Activated naive CD4-positive, alpha-beta T cell (primary cell): ENCODE measurements at places on chromosomes 16 and 17.

DNA sequence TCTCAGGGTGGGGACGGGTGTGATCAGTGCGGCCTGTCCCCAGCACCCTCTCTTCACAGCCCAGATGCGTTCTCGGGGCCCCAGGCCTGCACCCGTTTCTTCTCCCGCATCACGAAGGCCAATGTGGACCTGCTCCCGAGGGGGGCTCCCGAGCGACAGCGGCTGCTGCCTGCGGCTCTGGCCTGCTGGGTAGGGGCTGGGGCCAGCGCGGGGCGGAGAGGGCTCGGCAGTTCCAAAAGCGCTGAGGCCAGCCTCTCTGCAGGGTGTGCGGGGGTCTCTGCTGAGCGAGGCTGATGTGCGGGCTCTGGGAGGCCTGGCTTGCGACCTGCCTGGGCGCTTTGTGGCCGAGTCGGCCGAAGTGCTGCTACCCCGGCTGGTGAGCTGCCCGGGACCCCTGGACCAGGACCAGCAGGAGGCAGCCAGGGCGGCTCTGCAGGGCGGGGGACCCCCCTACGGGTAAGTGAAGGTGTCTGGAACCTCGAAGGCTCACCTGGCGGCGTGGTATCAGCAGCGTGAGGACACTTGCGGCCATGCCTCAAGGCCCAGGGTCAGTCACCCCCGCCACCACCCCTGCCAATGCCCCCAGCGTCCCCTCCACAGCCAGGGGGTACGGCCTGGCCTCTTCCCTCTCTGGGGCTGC, 4.4 kb downstream of the MSLN start:
- no peak for DNase-seq

DNA sequence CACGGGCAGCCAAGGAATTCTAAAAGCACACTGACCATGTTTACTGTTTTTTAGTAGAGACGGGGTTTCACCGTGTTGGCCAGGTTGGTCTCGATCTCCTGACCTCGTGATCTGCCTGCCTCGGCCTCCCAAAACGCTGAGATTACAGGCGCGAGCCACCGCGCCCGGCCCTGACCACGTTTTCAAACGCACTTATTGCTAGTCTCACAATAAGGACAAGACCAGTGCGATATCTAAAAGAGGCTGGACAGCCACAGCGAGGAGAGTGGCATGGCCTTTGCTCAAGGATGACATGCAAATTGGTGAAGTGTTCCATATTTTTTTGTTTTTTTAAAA, 35.0 kb upstream of the CLEC18B start:
- DNase-seq = no peak

GRCh38 chr17:76644995-76645394, 1.4 kb upstream of the ST6GALNAC1 start:
- no peak for DNase-seq

- DNase-seq = no peak
Observed at GRCh38 chr17:50062293-50063243, 6.7 kb downstream of the ITGA3 start.

GRCh38 chr17:41363881-41364280, 5.7 kb downstream of the KRT33B start:
- DNase-seq = no peak

- no peak for DNase-seq
Observed at GRCh38 chr17:15271741-15272140, 6.6 kb upstream of the PMP22 start.

GRCh38 chr17:58235821-58236220, 2.6 kb upstream of the LPO start:
- no peak for DNase-seq

- no peak for DNase-seq
Observed at GRCh38 chr17:81961087-81961511, at the start of gene NOTUM. Gene NOTUM, minus strand, starts transcription at chr17:81961187. Its CDS starts 278 bp downstream, at chr17:81960909.

- DNase-seq = no peak
Observed at GRCh38 chr16:20878682-20879147, 21.4 kb downstream of the DCUN1D3 start.

DNA sequence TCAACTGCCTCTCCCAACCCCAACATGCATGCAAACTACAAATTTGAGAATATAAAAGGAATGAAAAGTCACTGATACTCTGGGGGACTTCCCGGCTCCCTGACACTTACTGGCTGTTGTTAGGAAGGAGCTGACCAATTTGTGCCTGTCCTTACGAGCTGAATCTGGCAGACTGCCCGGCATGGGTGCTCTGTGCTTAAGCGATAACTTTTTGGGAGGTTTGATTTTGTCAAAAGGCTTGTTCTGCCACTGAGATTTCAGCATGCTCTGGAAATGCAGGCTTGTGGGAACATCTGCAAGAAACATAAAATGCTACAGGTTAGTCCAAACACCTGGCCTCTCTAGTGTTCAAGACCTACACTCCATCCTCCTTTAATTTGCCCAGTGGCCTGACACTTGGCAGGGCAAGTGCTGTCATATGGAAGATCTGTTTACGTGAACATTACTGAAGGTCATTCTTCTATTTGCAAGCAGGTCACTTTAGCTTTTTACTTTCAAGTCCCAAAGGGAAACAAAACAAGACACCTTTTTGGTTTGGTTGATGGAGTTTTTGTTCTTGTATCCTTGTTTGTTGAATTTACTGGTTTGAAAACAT, 40.6 kb downstream of the STH start:
- no peak for DNase-seq

- DNase-seq = no peak
Observed at GRCh38 chr16:6081320-6081976, 983.9 kb upstream of the EEF2KMT start.

GRCh38 chr17:4100883-4101756, 41.7 kb downstream of the ZZEF1 start:
- DNase-seq = no peak

DNA sequence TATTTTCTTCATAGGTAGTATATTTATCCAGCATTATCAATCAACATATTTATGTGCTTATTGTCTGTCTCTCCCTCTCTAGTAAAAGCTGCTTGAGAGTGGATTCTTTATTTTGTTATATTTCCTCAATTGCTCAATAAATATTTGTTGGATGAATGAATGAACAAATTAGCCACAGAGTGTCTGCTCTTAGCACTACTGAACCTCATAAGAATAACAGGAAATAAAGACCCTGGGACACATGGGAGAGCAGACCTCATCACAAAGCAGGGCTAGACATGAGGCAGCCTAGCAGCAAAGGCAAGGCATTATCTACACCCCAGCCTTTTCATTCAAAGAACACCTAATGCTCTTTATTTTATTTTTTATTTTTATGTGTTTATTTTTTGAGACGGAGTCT, 34.9 kb upstream of the TANC2 start:
- no peak for DNase-seq
